ENCODE measurements at places on chromosomes 2 and 18.

DNA sequence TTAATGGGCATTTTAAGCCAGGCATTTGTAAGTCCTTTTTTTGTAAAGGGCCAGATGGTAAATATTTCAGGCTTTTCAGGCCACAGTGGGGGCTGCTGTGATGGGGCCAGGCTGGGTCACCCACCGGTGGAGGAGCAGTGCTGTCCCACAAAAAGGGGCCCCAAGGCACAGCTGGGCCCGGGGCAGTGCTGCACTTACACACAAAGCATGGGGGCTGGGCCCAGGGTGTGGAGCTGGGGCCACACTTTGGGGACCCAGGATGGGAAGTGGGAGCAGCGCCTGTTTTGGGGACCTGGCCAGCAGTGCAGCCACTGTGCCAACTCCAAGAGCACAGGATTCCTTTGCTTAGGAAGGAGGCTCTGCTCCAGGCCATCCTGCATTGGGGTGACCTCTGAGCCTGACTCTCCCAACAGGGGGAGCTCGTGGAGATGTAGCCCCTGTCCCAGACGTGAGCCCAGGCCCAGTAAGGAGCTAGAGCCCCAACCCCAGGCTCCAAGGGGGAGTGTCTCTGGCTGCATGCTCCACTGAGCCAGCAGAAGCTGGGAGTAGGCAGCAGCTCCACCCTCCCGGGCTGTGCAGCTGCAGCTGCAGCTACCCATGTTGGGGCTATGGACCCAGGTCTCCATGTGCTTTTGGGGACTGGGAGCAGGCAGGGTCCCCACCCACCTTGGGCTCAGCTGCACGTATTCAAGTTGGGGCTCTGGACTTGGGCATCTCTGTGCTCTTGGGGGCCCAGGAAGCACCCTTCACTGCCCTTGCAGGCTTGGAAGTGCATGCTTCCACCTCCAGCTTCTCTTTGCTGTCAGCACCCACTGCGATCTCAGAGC, 1036.5 kb upstream of the CNTNAP5 start:
- H3K4me1 ChIP-seq: no peaks in the 10 kb centered on the region
- DNase-seq: no peak
- H3K27ac ChIP-seq: no peak overlapping the region
- no peaks in the 10 kb centered on the region for H3K36me3 ChIP-seq
- H3K27me3 ChIP-seq: no peaks in the 10 kb centered on the region

- H3K27ac ChIP-seq: no peak overlapping the region
- DNase-seq: no peak
- no peaks in the 10 kb centered on the region for H3K36me3 ChIP-seq
- H3K27me3 ChIP-seq: no peaks in the 10 kb centered on the region
- H3K4me3 ChIP-seq: no peak overlapping the region
Measured at GRCh38 chr2:111135910-111136297, 15.2 kb downstream of the BCL2L11 start.

DNA sequence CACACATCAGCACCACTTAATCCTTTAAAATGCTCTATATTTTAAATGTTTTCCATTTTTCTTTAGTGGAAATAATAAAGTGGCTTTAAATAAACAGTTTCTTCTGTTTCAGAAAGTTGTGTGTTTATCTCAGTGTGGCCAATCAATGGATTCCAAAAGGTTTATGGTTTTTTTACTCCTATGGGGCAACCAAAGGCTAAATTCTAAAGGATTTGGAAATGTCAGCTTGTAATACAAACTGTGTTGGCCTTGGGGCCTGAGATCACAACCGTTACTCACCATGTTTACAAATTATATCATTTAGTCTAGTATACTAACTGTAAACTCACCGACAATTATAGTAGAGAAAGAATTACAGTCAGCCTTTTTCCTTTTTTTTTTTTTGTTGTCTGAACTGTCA, 827.2 kb downstream of the EPHA4 start:
- no peak overlapping the region for H3K4me3 ChIP-seq
- no peaks in the 10 kb centered on the region for H3K4me1 ChIP-seq
- no peak overlapping the region for H3K27ac ChIP-seq
- H3K36me3 ChIP-seq: no peaks in the 10 kb centered on the region

- H3K4me3 ChIP-seq: no peak overlapping the region
- H3K36me3 ChIP-seq: no peaks in the 10 kb centered on the region
- no peaks in the 10 kb centered on the region for H3K27me3 ChIP-seq
- no peak overlapping the region for H3K27ac ChIP-seq
- H3K4me1 ChIP-seq: no peaks in the 10 kb centered on the region
Measured at GRCh38 chr2:120988700-120989511, 253.2 kb downstream of the GLI2 start.

DNA sequence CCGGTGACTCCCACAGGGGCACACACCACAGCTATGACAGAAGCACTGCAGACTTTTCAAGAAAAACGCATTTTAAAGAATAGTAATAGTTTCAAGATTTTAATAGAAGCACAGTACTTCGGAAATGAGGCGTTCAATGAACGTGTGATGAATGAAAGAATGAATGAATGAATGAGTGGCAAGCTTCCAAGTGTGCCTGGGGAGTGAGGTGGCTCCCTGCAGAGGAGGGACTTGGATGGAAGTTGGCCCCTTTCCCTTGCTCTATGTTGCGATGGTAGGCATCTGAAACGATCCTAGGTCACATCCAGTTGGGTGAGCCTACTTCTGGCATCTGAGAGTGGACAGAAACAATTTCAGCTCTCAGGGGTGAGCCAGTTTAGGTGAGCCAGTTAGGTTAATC, 65.6 kb downstream of the NCKAP5 start:
- H3K36me3 ChIP-seq: no peaks in the 10 kb centered on the region
- no peaks in the 10 kb centered on the region for H3K27me3 ChIP-seq
- DNase-seq: no peak
- no peak overlapping the region for H3K27ac ChIP-seq
- no peaks in the 10 kb centered on the region for H3K4me1 ChIP-seq

- H3K4me3 ChIP-seq: no peak overlapping the region
- H3K27ac ChIP-seq: no peak overlapping the region
- H3K36me3 ChIP-seq: no peaks in the 10 kb centered on the region
- H3K4me1 ChIP-seq: no peaks in the 10 kb centered on the region
- no peaks in the 10 kb centered on the region for H3K27me3 ChIP-seq
Measured at GRCh38 chr2:217878915-217879590, 123.7 kb downstream of the TNS1 start.

Measured in effector memory CD4-positive, alpha-beta T cell (primary cell).